ENCODE measurements at places on chromosomes 1 and 21.

DNA sequence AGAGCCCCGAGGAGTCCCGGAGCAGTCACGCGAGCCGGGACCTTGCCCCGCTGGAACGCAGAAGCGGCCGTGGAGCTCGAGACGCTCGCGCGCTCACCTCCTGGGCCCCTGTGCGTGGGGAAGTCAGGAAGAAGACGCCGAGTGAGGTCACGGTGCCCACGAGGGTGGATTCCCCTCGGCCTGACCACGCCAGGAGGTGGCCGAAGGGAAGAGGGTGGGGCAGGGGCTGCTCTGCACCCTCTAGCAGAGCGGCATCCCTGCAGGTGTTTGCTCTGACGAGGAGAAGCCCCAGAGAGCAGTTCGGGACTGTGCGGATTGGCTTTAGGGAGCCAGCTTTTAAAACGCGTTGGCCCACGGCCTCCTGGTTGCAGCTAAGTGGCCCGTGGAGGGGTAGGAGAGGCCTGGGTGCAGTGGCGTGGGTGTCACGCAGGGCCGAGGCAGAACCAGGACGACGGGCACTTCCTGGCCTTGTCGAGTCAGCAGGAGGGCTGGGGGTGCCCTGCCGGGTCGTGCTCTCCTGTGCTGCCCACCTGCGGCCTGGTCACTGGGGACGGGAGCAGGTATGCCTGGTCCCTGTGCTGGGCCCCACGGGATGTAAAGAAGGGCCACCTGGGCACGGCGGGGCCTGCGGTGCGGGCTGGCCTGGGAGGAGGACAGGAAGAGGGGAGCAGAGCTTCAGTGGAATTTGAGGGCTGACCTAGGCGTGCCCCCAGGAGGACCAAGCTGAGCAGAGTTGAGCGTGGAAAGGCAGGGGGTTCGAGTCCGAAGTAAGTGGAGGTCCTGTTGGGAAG lies 1.0 kb downstream of the PDXK start:
- DNase-seq, result no peak
- H3K27me3 ChIP-seq, result no peaks in the 10 kb centered on the region
- peaks cover 32% of the 10 kb centered on the region for H3K4me1 ChIP-seq
- H3K36me3 ChIP-seq, result peaks cover 34% of the 10 kb centered on the region

DNA sequence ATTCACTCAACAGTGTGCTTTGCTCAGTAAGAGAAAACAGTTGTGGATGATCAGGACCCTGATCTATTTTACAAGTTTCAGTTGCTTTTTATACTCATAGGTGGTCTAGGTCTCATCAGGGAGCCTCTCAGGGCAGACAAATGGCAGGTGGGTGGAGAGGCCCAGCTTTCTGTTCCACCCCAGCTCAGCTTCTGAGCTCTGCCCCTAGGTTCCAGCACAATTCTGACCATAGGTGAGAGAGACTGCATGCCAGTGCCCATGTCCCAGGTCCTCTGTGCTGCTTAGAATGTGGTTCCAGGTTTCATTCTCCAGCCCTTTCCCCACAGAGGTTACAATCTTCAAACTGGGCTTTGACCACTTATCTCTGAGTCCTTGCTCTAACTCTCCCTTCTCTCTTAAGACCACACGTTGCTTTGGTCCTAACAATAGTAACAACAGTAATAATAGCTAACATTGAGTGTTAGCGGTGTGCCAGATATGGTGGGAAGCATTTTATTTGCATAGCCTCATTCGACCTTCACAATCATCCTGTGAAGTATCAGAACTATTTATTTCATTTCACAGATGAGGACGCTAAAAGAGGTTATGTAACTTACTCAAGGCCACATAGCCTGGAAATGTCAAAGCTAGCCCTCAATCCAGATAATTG lies 19.6 kb upstream of the DUSP10 start:
- H3K36me3 ChIP-seq, result no peaks in the 10 kb centered on the region
- no peaks in the 10 kb centered on the region for H3K27me3 ChIP-seq
- no peak for DNase-seq

GRCh38 chr1:21499283-21499950 lies 9.8 kb upstream of the ALPL start:
- H3K4me1 ChIP-seq, result no peaks in the 10 kb centered on the region
- no peak for DNase-seq
- peaks cover 41% of the 10 kb centered on the region for H3K27me3 ChIP-seq
- no peaks in the 10 kb centered on the region for H3K36me3 ChIP-seq
- H3K4me3 ChIP-seq, result no peak overlapping the region

DNA sequence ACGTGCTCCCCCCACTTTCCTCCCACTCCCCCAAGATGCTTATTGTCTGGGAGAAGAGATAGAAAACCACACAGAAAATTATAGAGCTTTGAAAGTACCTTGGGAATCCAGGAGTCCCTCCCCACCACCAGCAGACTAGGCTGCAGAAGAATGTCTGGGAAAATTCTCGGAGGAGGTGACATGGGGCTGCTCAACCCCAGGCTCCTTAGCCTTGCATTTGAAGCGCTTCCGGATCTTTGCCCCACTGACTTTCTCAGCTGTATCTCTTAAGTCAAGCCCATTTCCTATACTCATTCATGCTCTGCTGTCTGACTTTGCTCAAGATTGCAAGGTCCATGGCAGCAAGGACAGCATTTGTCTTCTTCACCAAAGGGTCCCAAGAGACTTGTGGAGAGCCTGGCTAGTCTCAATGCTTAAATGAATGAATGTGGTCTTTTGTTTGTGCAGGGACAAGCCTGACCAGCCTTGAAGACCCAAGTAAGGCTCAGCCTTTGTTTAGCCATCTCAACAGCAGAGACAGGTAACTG lies 38.0 kb downstream of the DNTTIP2 start:
- H3K4me3 ChIP-seq, result no peak overlapping the region
- H3K4me1 ChIP-seq, result peaks cover 13% of the 10 kb centered on the region
- DNase-seq, result no peak
- no peak overlapping the region for H3K27ac ChIP-seq
- peaks cover 3% of the 10 kb centered on the region for H3K36me3 ChIP-seq

GRCh38 chr1:116492358-116492811 lies 78.4 kb downstream of the CD58 start:
- H3K36me3 ChIP-seq, result peaks cover 5% of the 10 kb centered on the region
- H3K4me1 ChIP-seq, result peaks cover 6% of the 10 kb centered on the region
- no peak for DNase-seq

- H3K4me3 ChIP-seq, result no peak overlapping the region
- peaks cover 20% of the 10 kb centered on the region for H3K4me1 ChIP-seq
- H3K27me3 ChIP-seq, result no peaks in the 10 kb centered on the region
- no peak overlapping the region for H3K27ac ChIP-seq
Measured at GRCh38 chr1:101175466-101175865, 61.4 kb upstream of the S1PR1 start.

- peak overlapping the region; percentile 75 for H3K4me3 ChIP-seq
- H3K4me1 ChIP-seq, result peaks cover 62% of the 10 kb centered on the region
- H3K27me3 ChIP-seq, result no peaks in the 10 kb centered on the region
- H3K27ac ChIP-seq, result peak overlapping the region; percentile 94
- peaks cover 4% of the 10 kb centered on the region for H3K36me3 ChIP-seq
- DNase-seq, result no peak
Measured at GRCh38 chr1:35506960-35507912, 50.0 kb downstream of the KIAA0319L start.

DNA sequence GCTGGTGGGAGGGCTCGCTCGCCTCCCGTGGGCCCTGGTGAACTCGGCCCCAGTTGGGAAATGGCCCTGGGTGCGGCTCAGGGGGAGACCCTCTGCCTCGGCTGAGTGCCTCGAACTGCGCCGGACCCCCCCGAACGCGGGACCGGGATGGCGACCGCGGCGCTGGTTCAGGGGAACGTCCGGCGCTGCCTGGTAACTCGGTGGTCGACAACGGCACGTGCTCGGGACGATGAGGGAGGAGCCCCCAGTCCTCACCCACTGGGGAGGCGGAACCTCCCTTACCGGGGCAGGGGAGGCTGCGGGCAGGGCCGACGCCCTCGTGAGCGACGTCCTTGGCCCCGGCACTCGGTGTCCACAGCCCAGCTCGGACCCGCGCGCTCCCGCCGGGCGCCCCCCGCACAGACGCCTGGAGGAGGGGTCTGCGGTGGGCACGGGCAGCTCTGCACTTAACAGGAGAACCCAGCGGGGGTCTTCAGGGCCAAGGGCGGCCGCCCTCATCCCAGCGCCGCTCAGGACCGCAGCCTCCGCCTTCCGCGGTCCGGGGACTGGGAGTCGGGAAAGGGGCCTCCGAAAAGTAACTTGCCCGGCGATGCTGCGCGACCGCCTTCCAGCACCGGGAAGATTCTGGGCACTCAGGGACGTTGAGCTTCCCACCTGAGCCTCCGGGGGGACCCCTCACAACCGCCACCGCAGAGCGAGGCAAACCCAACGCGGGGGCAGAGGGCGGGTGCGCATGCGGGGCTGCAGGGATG lies 1.7 kb downstream of the HES4 start:
- H3K4me1 ChIP-seq, result peaks cover 10% of the 10 kb centered on the region
- no peak for DNase-seq
- H3K27me3 ChIP-seq, result peaks cover 33% of the 10 kb centered on the region
- peaks cover 30% of the 10 kb centered on the region for H3K36me3 ChIP-seq
- peak overlapping the region; percentile 36 for H3K4me3 ChIP-seq

- no peak overlapping the region for H3K4me3 ChIP-seq
- H3K4me1 ChIP-seq, result no peaks in the 10 kb centered on the region
- no peak overlapping the region for H3K27ac ChIP-seq
- no peaks in the 10 kb centered on the region for H3K36me3 ChIP-seq
Measured at GRCh38 chr1:79363430-79363829, 356.9 kb upstream of the ADGRL4 start.

DNA sequence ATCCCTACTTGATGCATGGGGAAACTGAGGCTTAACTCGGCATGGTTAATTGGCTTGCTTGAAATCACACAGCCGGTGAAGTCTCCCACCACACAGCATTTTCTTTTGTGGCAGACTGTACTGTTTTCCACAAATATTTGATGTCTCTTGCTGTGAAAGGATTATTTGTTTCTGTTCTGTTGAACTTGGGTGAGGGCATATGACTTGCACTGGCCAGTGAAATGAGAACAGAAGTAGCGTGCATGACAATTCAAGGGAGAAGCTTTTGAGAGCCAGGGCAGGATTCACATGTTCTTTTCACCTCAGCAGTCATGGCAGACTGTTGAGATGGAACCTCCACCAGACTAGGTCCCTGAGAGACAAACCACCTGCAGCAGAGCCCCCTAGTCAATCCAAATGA lies 11.7 kb upstream of the AK2 start:
- peaks cover 12% of the 10 kb centered on the region for H3K4me1 ChIP-seq
- no peaks in the 10 kb centered on the region for H3K27me3 ChIP-seq
- no peak overlapping the region for H3K4me3 ChIP-seq
- DNase-seq, result no peak
- no peak overlapping the region for H3K27ac ChIP-seq
- no peaks in the 10 kb centered on the region for H3K36me3 ChIP-seq

- H3K27me3 ChIP-seq, result peaks cover 22% of the 10 kb centered on the region
- no peak overlapping the region for H3K4me3 ChIP-seq
- no peaks in the 10 kb centered on the region for H3K36me3 ChIP-seq
- H3K27ac ChIP-seq, result no peak overlapping the region
- no peak for DNase-seq
Measured at GRCh38 chr1:182129398-182129797, 67.9 kb upstream of the ZNF648 start.

DNA sequence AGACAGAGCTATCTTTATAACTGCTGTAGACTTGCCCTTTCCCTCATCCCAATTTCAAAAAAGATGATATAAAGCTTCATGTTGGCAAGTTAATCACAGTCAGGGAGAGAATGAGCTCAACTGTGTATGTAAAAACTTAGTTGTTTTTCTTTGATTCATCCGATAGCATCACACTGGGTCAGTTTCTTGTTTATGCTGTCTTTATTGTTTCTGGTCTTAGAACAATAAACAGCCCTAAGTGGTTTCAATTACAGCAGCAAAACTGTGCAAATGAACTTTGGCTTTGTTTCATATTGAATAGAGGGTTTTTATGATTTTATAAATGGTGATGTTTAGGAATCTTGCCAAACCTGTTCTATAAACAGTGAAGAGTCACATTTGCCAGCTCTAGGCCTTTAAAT lies 423.8 kb upstream of the CXADR start:
- no peak overlapping the region for H3K4me3 ChIP-seq
- no peaks in the 10 kb centered on the region for H3K4me1 ChIP-seq
- no peaks in the 10 kb centered on the region for H3K27me3 ChIP-seq
- H3K36me3 ChIP-seq, result no peaks in the 10 kb centered on the region
- no peak overlapping the region for H3K27ac ChIP-seq
- DNase-seq, result no peak

DNA sequence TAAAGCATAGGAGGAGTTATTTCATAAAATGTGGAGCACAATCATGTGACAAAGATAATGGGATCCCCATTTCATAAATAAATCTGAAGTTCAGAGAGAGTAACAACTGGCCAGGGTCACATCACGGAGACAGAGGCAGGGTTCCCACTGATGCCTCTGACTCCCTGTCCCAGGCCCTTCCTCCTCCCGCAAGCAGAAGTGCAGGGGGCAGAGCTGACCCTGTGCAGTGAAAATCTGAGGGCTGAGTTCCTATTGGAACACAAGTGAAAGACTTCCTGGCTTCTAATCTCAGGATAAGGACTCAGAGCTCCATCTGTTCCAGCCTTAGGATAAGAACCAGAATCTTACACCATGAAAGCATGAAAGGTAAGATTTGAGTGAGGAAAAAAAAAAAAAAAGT lies 22.0 kb downstream of the SELL start:
- no peaks in the 10 kb centered on the region for H3K27me3 ChIP-seq
- H3K36me3 ChIP-seq, result peaks cover 6% of the 10 kb centered on the region
- peaks cover 43% of the 10 kb centered on the region for H3K4me1 ChIP-seq

DNA sequence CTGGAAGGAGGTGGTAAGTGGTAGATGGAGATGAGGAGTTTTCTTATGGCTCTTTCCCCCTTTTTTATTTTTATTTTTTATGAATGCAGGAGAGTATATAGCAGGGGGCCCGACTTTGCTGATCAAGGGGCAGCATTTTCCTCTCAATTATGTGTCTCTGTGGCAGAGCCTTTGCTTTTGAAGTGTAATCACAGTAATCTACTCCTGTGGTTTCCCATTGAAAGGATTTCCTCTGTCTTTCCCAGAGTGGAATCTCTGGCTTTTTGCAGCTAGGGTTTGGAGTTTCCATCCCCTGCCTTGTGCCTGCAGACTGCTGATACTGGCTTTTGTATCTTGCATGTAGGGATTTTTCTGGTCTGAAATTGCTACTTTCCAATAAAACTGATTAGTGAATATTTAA lies 29.1 kb downstream of the ARID1A start:
- peaks cover 24% of the 10 kb centered on the region for H3K36me3 ChIP-seq
- peak overlapping the region; percentile 63 for H3K4me3 ChIP-seq
- peak overlapping the region; percentile 42 for H3K27ac ChIP-seq
- no peak for DNase-seq
- peaks cover 69% of the 10 kb centered on the region for H3K4me1 ChIP-seq
- H3K27me3 ChIP-seq, result no peaks in the 10 kb centered on the region

- H3K27ac ChIP-seq, result no peak overlapping the region
- H3K27me3 ChIP-seq, result peaks cover 51% of the 10 kb centered on the region
- no peak overlapping the region for H3K4me3 ChIP-seq
- no peak for DNase-seq
Measured at GRCh38 chr1:166999500-167000055, 10.5 kb downstream of the MAEL start.

- H3K4me3 ChIP-seq, result no peak overlapping the region
- no peak overlapping the region for H3K27ac ChIP-seq
- DNase-seq, result no peak
- no peaks in the 10 kb centered on the region for H3K27me3 ChIP-seq
Measured at GRCh38 chr1:12406211-12407021, 176.6 kb downstream of the VPS13D start.

GRCh38 chr1:17966341-17966740 lies 141.3 kb upstream of the IGSF21 start:
- H3K36me3 ChIP-seq, result no peaks in the 10 kb centered on the region
- H3K27ac ChIP-seq, result no peak overlapping the region
- no peaks in the 10 kb centered on the region for H3K4me1 ChIP-seq
- H3K27me3 ChIP-seq, result peaks cover 31% of the 10 kb centered on the region
- H3K4me3 ChIP-seq, result no peak overlapping the region
- DNase-seq, result no peak

GRCh38 chr21:34999397-34999941 lies 49.6 kb downstream of the RUNX1 start:
- peak overlapping the region; percentile 65 for H3K4me3 ChIP-seq
- H3K27me3 ChIP-seq, result no peaks in the 10 kb centered on the region
- H3K27ac ChIP-seq, result peak overlapping the region; percentile 59
- peaks cover 67% of the 10 kb centered on the region for H3K4me1 ChIP-seq
- DNase-seq, result no peak
